Cardiac septum (tissue), 1 donor: ENCODE measurements at places on chromosomes 2 and 18. TPM values are rescaled to one million over a fixed set of nuclear protein-coding genes. Genes with fewer than 3 reads are reported as not detected.
A peak's percentile ranks its signal among the peaks of the same experiment; 100 is the strongest.

DNA sequence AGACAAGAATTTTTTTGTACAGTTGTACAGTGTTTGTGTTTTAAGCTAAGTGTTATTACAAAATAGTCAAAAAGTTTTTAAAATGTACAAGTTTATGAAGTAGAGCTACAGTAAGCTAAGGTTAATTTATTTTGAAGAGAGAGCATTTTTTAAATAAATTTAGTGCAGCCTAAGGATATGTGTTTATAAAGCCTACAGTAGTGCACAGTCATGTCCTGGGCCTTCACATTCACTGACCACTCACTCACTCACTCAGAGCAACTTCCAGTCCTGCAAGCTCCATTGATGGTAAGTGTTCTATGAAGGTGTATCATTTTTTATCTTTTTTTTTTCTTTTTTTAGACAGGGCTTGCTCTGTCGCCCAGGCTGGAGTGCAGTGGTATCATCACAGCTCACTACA is 44.2 kb downstream of the SFXN5 start:
- no peak for DNase-seq

GRCh38 chr2:217722883-217723472 is 279.8 kb downstream of the TNS1 start:
- peak; percentile 9 for DNase-seq

EML6 gene
- 0.83 TPM for total RNA-seq

ANO7 gene
- total RNA-seq = 3.4 TPM

DNA sequence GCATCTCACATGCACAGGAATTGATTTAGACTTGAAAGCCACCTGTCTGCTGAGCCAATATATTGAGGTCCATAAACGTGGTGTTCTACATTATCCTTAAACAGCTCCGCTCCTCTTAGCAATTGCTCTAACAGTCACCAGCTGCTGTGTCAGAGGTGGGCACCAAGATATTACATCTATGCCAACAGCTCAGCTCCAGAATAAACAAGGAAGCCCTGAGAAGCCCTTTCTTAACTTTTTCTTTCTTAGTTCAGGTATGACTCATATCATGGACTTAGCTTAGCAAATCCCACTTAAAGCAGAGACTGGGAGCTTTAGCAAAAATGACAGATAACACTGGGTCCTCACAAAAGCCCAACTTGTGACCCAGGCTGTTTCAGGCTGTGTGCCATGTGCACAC is 436.6 kb downstream of the IRS1 start:
- DNase-seq = no peak
